ENCODE measurements at places on chromosomes 4 and X. TPM values are rescaled to one million over a fixed set of nuclear protein-coding genes. Genes with fewer than 3 reads are reported as not detected.

DNA sequence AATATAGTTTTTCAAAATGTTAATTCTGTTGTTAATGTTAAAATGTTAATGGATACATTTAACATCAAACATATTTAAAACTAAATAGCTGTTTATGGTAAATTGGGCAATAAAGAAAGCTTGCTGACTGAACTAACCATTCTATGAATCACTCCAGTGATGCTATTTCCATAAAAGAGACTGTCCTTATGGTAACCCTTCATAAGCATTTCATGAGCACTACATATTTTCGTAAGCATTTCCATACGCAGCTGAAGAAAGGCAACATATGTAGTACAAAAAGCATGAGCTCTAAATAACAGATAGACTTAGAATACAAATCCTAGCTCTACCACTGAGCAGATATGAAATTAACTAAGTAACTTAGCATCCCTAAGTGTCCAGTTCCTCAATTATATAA lies 188.9 kb downstream of the COL25A1 start:
- DNase-seq = no peak
- no peak overlapping the region for H3K27ac ChIP-seq
- H3K27me3 ChIP-seq = no peaks in the 10 kb centered on the region
- no peaks in the 10 kb centered on the region for H3K36me3 ChIP-seq
- no peak overlapping the region for H3K4me3 ChIP-seq
- H3K4me1 ChIP-seq = no peaks in the 10 kb centered on the region

NEIL3 gene
- not detected for total RNA-seq

- no peaks in the 10 kb centered on the region for H3K36me3 ChIP-seq
- DNase-seq = no peak
- H3K27me3 ChIP-seq = no peaks in the 10 kb centered on the region
- no peak overlapping the region for H3K4me3 ChIP-seq
Observed at GRCh38 chr4:62881901-62882300, 1527.3 kb downstream of the TECRL start.

CLIC2 gene
- total RNA-seq = 21.6 TPM

TBX22 gene
- not detected for total RNA-seq

HHIP gene
- total RNA-seq = 0.60 TPM

- DNase-seq = no peak
- no peaks in the 10 kb centered on the region for H3K4me1 ChIP-seq
- no peaks in the 10 kb centered on the region for H3K36me3 ChIP-seq
- no peak overlapping the region for H3K27ac ChIP-seq
- H3K27me3 ChIP-seq = no peaks in the 10 kb centered on the region
Observed at GRCh38 chrX:32447640-32448039, 763.7 kb downstream of the DMD start.

- H3K27me3 ChIP-seq = no peaks in the 10 kb centered on the region
- H3K36me3 ChIP-seq = no peaks in the 10 kb centered on the region
- no peak overlapping the region for H3K27ac ChIP-seq
Observed at GRCh38 chr4:40210776-40211175, 13.9 kb downstream of the RHOH start.

USP17L5 gene
- total RNA-seq = not detected

GRCh38 chrX:630612-631496 lies at the start of gene SHOX:
TSS of gene SHOX (plus strand) at chrX:630791. CDS start at chrX:630898, 107 bp downstream.
- H3K4me1 ChIP-seq = no peaks in the 10 kb centered on the region
- no peak within 1 kb of the TSS for H3K27ac ChIP-seq
- H3K27me3 ChIP-seq = no peaks in the 10 kb centered on the region
- no peaks in the 10 kb centered on the region for H3K36me3 ChIP-seq
- no peak for DNase-seq
- no peak within 1 kb of the TSS for H3K4me3 ChIP-seq

DNA sequence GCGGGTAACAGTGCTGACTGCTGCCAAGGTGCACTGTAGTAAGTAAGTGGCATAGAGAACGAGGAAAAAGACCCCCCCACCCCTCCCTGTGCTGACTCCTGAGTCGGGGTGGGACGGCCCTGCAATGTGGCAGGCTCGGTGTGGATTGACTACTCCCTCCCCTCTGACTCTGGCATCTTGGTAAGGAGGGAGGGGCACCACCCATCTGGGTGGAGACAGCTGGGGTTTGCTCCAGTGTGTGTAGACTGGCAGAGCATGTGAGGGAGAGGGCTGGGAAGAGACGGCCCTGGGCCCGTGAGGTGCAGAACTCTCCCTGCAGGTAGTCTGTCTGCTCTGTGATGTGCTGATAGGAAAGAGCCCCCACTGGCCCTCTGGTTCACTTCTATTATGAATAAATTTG lies 31.0 kb downstream of the NSG1 start:
- H3K27me3 ChIP-seq = no peaks in the 10 kb centered on the region
- no peaks in the 10 kb centered on the region for H3K4me1 ChIP-seq
- H3K36me3 ChIP-seq = peaks cover 80% of the 10 kb centered on the region
- no peak overlapping the region for H3K4me3 ChIP-seq
- DNase-seq = no peak

DNA sequence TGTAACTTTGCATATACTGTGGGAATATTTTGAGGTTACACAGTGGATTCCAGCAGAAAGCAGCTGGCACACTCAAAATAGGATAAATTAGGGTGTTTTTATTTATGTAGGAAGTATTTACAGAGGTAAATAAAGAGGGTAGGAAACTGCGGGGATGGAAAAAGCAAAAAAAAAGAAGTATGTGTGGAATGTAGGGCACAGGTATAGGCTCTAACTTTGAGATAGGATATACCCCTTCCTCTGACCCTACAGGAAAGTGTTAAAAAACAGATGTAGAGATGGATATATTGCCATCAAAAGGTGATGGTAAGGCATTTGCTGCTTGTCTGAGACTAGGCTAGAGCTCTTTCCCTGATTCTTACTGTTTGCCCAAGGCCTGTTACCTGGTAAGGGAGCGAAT lies 173.1 kb upstream of the ANK2 start:
- no peak overlapping the region for H3K4me3 ChIP-seq
- H3K36me3 ChIP-seq = no peaks in the 10 kb centered on the region
- DNase-seq = no peak
- no peaks in the 10 kb centered on the region for H3K4me1 ChIP-seq
- no peak overlapping the region for H3K27ac ChIP-seq

GRCh38 chrX:25976683-25977310 lies 161.3 kb upstream of the MAGEB18 start:
- no peaks in the 10 kb centered on the region for H3K36me3 ChIP-seq
- no peaks in the 10 kb centered on the region for H3K4me1 ChIP-seq
- no peaks in the 10 kb centered on the region for H3K27me3 ChIP-seq

DNA sequence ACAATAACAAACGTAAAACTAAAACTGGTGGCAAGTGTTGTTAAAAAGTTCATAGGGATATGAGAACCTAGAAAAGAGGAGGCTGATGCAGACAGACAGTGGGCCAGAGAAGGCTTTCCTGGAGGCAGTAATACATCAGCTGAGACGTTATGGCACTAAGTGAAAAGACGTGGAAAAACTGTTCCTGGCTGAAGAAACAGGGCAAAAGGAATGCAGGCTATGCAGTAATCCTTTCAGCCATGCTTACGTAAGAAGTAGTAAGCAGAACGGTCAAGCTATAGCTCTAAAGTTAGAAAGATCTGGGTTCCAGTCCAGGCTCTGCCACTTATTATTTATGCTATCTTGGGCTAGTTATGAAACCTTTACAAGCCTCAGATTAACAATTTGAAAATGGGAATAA lies 6.4 kb downstream of the LAMTOR3 start:
- no peaks in the 10 kb centered on the region for H3K4me1 ChIP-seq
- peaks cover 5% of the 10 kb centered on the region for H3K36me3 ChIP-seq

- H3K4me3 ChIP-seq = no peak overlapping the region
- H3K4me1 ChIP-seq = no peaks in the 10 kb centered on the region
- no peaks in the 10 kb centered on the region for H3K36me3 ChIP-seq
- H3K27ac ChIP-seq = no peak overlapping the region
- DNase-seq = no peak
- no peaks in the 10 kb centered on the region for H3K27me3 ChIP-seq
Observed at GRCh38 chr4:89590128-89590527, 246.8 kb downstream of the SNCA start.

DNA sequence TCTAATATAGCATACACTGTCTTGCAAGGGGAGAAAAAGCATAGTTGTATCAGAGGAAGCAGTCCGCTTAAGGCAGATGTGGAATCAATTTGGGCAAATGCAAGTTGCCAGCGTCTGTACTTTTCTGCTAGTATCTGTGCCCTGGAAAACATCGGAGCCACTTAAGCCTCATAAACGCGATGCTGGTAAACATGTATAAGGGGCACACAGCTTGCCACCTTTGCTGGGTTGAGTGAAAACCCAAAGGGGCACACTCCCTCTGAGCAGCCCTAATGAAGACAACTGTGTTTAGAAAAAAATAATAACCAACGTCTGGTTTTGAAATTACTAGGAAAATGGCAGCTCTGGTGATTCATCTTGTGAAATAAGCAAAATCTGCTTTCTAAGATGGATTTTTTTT lies 24.3 kb downstream of the SMIM20 start:
- no peaks in the 10 kb centered on the region for H3K27me3 ChIP-seq
- H3K4me3 ChIP-seq = no peak overlapping the region
- H3K27ac ChIP-seq = peak overlapping the region; percentile 36
- DNase-seq = no peak
- no peaks in the 10 kb centered on the region for H3K36me3 ChIP-seq

GRCh38 chr4:84995386-84995785 lies 28.9 kb upstream of the WDFY3 start:
- no peak overlapping the region for H3K4me3 ChIP-seq
- DNase-seq = no peak
- no peaks in the 10 kb centered on the region for H3K27me3 ChIP-seq
- no peaks in the 10 kb centered on the region for H3K4me1 ChIP-seq
- H3K27ac ChIP-seq = no peak overlapping the region

DNA sequence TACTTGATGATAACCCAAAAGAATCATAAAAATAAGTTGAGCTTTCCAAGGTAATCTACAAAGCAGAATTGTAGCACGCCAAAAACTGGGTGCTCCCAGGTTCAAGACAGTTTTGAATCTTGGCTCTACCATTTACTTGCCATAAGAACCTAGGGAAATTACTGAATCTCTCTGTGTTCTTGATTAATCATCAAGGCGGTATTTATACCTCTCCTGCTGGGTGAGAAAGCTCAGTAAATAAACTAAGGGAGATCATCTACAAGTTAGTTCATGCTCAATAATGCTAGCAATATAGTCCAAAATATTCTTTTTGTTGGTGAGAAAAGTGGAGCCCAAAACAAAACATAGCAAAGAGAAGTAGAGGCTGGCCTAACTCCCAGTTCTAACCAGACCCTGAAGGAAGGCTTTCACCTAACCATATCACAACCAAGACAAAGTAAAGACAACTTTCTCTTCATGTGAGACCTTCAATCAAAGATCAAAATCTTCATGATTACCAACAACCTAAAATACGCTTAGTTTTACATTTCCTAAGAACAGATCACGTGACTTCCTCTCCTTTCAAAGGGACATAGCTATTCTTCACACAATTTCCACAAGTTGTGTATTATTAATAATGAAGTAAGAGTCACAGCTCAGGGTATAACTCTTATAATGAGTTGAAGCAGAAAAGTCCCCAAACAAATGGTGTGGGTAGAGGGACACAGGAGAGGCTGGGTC lies 34.4 kb downstream of the TNIP3 start:
- no peak overlapping the region for H3K27ac ChIP-seq
- H3K4me1 ChIP-seq = no peaks in the 10 kb centered on the region
- no peaks in the 10 kb centered on the region for H3K27me3 ChIP-seq
- no peak overlapping the region for H3K4me3 ChIP-seq
- H3K36me3 ChIP-seq = no peaks in the 10 kb centered on the region

GRCh38 chr4:170226288-170226687 lies 136.5 kb upstream of the AADAT start:
- H3K27me3 ChIP-seq = no peaks in the 10 kb centered on the region
- no peak overlapping the region for H3K27ac ChIP-seq
- H3K36me3 ChIP-seq = no peaks in the 10 kb centered on the region
- H3K4me3 ChIP-seq = no peak overlapping the region
- DNase-seq = no peak

GRCh38 chr4:151434183-151434860 lies 25.3 kb downstream of the FHIP1A start:
- no peak overlapping the region for H3K4me3 ChIP-seq
- no peaks in the 10 kb centered on the region for H3K4me1 ChIP-seq
- no peaks in the 10 kb centered on the region for H3K27me3 ChIP-seq
- no peak for DNase-seq

- no peaks in the 10 kb centered on the region for H3K4me1 ChIP-seq
- no peak overlapping the region for H3K4me3 ChIP-seq
- no peak overlapping the region for H3K27ac ChIP-seq
- no peaks in the 10 kb centered on the region for H3K27me3 ChIP-seq
- no peaks in the 10 kb centered on the region for H3K36me3 ChIP-seq
Observed at GRCh38 chr4:77629885-77630284, 24.3 kb downstream of the CXCL13 start.

SASH3 gene
- total RNA-seq = 20.4 TPM

UGT2B11 gene
- not detected for total RNA-seq

GRCh38 chr4:171814545-171814944 lies 1.3 kb downstream of the GALNTL6 start:
- no peak overlapping the region for H3K4me3 ChIP-seq
- H3K27me3 ChIP-seq = peaks cover 36% of the 10 kb centered on the region
- peaks cover 23% of the 10 kb centered on the region for H3K4me1 ChIP-seq
- H3K27ac ChIP-seq = no peak overlapping the region
- H3K36me3 ChIP-seq = no peaks in the 10 kb centered on the region
- DNase-seq = no peak

DNA sequence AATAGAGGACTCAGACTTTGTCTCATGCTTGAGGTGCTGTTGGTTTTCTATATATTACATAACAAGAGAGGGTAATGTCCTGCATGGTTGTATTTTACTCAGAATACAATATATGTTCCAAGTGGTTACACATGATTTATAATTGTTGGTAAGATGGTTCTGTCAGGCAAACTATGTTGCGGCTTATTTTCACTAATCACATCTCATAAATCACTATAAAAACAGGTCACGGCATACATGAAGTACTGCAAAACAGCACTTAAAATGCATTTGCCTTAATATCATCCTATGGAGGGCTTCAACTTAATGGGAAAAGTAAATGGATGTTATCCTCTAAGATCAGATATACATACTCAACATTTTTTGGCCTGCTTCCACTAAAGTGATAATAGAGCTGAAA lies 246.0 kb upstream of the ARSJ start:
- H3K36me3 ChIP-seq = no peaks in the 10 kb centered on the region
- DNase-seq = no peak
- H3K4me1 ChIP-seq = no peaks in the 10 kb centered on the region
- no peak overlapping the region for H3K27ac ChIP-seq

GRCh38 chr4:108940634-108941033 lies 177.8 kb upstream of the ETNPPL start:
- no peak overlapping the region for H3K27ac ChIP-seq
- DNase-seq = no peak
- H3K27me3 ChIP-seq = no peaks in the 10 kb centered on the region
- no peaks in the 10 kb centered on the region for H3K4me1 ChIP-seq
- no peak overlapping the region for H3K4me3 ChIP-seq

GRCh38 chr4:187558391-187558790 lies 437.2 kb upstream of the ZFP42 start:
- no peaks in the 10 kb centered on the region for H3K27me3 ChIP-seq
- H3K27ac ChIP-seq = no peak overlapping the region
- H3K4me1 ChIP-seq = no peaks in the 10 kb centered on the region
- DNase-seq = no peak
- H3K36me3 ChIP-seq = no peaks in the 10 kb centered on the region

BANK1 gene
- 6.3 TPM for total RNA-seq

Measured in tibial nerve (tissue), 4 donors.